G401 (cell line): ENCODE measurements at places on chromosomes 1 and 21.
A peak's percentile ranks its signal among the peaks of the same experiment; 100 is the strongest.

GRCh38 chr1:32494196-32494595, 29.3 kb downstream of the ZBTB8B start:
- no peak for DNase-seq

GRCh38 chr1:236148470-236148845, 6.1 kb downstream of the GPR137B start:
- DNase-seq, result no peak

DNA sequence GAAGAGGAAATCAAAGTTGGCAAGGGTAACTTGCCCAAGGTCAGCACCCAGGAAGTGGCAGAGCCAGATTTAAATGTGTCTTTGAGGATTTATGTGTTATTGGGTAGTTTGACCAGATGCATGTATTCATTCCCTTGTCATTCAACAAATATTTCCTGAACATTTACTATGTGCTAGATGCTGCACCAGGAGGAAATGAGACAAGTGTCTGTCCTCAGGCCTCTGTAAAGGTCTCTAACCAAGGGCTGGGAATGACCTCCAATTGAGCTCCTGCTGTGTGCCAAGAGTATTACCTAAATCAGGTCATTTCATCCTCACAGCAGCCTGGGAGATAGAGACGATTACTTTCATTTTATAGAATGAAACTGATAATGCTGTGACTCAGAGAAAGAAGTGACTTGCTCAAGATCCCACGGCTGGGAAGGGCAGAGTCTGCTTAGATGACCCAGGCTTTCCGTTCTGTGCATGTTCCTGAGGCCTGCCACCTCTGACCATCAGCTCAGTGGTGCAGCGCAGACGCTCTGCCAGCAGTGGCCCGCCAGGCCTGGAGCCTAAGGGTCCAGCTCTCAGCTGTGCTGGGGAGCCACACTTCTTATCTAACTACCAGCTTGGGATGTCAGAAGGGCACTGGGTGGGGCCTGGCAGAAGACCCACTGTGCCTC, 3.5 kb upstream of the TTC22 start:
- DNase-seq, result no peak

- no peak for DNase-seq
Measured at GRCh38 chr1:85019994-85020393, 23.1 kb upstream of the MCOLN2 start.

GRCh38 chr1:101064697-101065096, 39.1 kb upstream of the DPH5 start:
- no peak for DNase-seq

DNA sequence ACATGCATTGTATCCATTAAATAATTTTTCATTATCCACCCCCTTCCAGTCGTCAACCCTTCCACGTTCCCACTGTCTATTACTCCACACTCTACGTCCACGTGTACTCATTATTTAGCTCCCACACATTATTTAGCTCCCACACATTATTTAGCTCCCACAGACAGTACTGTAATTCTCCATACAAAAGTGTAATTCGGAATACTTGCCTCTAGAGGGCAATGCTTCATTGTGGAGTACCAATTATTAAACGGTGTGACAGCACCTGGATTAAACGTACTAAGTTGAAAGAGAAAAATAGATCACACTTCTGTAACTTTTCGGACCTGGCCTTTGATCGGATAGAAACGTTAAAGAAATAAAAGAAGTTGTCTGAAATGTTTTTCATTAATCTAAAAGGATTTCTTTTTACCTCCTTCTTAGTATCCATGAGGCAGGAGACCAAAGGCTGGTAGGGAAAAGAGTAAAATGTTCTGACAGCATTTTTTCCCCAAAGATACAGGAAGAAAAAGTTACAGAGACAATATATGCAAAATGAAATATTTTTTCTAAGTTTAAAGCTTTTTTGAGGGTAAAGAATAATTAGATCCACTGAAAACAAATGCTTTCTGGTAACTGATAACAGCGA, 99.2 kb downstream of the LHX8 start:
- peak; percentile 7 for DNase-seq

DNA sequence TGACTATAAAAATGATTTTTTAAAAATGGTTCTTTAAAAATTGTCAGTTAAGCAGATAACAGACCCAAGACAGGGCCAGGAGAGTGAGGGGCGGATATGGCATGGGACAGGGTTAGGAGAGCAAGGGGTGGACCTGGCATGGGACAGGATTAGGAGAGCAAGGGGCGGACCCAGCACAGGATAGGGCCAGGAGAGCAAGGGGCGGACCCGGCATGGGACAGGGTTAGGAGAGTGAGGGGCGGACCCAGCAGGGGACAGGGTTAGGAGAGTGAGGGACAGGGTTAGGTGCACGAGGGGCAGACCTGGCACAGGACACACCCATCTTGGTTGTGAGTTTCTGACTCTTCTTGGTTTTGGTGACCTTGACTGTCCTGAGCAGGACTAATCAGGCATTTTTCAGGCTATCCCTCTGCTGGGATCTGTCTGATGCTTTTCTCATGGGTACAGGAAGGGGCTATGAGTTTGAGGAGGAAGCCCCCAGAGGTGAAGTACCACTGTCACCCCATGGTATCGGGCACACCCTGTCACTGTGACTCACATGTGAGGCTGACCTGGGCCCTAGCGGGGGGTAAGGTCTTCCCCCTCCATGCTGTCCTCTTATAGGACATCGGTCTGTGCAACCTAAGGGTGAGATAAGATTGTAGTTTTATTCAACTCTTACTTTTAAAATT, 159.0 kb upstream of the COL6A1 start:
- no peak for DNase-seq

DNA sequence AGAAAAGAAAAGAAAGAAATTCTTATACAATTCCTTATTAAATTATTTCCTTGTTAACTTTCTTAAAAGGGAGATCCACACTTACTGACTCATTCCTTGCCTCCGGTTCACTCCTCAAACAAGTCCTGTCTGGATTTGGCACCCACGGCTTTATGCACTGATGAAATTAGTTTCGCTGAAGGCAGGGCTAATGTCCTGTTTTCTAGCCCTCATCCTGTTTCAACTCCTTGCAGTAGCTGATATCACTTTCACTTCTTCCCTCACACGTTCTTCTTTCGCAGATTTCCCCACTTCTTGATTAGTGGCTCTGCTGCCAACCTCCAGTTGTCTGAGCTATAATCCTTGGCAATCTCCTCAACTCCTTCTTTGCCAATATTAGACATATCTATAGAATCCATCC, 215.2 kb downstream of the URB2 start:
- no peak for DNase-seq

DNA sequence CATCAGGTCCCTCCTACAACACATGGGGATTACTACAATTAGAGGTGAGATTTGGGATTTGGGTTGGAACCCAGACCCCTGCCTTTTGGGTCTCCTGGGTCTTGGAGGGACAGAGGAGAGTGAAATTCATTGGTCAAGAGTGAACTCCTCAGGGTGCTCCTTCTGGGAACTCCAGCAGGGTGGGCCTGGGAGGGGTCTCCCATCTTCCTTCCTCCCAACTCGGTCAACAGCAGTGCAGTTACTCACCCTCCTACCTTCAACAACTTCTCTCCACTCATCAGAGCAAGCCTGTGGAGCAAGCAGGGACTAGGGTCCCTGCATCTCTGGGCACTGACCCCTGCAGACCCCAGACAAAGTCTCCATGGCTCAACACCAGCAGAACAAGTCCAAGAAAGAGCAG, 89.3 kb upstream of the TMPRSS2 start:
- DNase-seq, result no peak

- no peak for DNase-seq
Measured at GRCh38 chr1:99643021-99643779, 2.7 kb upstream of the PALMD start.

GRCh38 chr1:25672763-25673409, 56.3 kb downstream of the MAN1C1 start:
- DNase-seq, result no peak

GRCh38 chr1:235516862-235517446, 12.7 kb upstream of the B3GALNT2 start:
- no peak for DNase-seq

GRCh38 chr21:17803536-17803935, 15.6 kb downstream of the C21orf91 start:
- no peak for DNase-seq

DNA sequence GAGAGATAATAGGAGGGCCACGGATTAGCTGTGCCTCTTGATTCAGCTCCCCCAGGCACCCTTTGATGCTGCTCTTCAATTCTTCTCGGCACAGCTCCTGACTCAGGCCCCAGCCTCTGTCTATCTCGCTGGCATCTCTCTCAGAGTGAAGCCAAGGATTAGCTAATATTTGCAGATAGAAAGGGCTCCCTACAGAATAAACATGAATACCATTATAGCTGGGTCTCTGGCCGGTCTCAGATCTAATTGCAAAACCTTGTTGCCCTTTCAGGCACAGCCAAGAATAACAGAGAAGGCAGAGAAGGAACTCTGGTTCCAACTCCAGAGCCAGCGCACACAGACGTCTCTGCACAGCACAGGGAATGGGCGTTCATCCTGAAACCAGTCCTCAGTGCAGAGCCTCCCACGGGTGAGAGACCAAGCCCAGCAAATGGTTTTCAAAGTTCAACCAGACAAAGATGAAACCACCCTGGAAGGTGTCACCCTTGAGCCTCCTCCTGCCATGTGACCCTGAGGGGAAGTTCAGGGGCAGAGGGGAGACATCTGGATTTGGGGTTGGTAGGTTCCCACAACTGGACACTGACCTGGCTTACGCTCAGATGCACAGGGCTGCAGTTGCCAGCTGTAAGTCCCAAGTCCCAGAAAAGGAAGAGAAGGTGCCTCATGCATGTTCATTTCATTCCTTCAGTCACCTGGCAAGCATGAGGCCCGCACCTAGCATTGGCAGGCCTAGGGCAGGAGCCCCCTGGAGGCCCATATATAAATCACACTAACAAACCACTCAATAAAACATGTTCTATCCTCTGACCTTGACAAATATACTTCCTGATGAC, 394.0 kb downstream of the NPHP4 start:
- DNase-seq, result no peak

DNA sequence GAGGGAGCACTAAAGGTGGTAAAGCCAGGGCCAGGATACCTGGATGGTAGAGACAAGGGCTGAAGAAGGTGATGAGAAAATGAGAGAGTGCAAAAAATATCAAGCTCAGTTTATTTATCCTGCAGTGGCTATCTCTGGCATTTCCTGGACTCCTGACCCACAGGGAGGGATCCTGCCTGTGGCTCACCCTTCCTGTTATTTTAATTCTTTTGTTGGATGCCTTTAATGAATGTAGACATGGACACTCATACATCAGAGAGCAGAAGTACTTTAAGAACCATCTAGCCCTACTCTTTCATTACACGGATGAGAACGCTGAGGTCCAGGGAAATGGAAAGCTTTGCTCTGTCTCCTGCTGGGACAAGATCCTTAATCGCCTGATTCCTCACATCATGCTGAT, 20.6 kb downstream of the JUN start:
- DNase-seq, result no peak

DNA sequence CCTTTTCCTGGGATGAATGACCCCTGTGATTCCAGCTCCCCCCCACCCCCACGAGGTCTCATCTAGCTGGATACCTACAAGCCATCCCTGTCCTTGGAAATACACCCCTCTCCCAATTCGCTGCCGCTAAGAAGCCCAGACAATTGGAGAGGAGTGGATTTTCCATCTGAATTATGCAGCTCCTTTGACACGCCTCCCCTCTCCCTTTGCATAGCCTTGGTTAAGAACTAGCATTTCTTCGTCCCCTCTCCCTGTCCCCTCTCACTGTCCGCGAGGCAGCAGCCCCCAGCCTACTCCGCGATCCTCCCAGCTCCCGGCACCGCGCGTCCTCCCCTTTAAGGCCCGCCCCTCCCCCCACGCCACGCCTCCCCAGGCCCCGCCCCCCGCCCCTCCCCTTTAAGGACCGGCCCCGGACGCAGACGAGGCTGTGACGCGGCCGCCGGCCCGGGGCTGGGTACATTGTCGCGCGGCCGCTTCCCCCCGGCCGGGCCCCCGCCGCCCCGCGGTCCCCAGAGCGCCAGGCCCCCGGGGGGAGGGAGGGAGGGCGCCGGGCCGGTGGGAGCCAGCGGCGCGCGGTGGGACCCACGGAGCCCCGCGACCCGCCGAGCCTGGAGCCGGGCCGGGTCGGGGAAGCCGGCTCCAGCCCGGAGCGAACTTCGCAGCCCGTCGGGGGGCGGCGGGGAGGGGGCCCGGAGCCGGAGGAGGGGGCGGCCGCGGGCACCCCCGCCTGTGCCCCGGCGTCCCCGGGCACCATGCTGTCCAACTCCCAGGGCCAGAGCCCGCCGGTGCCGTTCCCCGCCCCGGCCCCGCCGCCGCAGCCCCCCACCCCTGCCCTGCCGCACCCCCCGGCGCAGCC, at the start of gene MAPKAPK2:
Gene MAPKAPK2 (plus strand): TSS at position 428 of the 856 bp plus-strand sequence. CDS start 325 bp downstream, at position 753.
- DNase-seq, result peak; percentile 80

DNA sequence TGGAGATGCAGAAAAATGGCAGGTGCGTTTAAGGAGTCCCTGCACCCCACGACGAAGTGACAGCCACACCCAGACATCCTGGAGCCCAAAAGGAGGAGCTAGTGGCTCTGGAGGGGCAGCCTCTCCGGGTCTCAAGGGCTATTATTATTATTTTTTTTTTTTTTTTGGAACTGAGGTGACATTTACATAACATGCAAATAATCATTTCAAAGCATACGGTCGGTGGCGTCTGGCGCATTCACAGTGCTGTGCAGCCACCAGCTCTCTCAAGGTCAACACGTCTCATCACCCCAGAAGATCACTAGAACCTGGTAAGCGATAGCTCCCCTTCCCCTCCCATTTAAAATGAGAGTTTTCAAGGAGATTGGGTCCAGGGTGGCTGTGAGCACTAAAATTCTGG, 67.5 kb upstream of the PDE9A start:
- no peak for DNase-seq

GRCh38 chr21:26027696-26028095, 142.9 kb downstream of the APP start:
- DNase-seq, result no peak

DNA sequence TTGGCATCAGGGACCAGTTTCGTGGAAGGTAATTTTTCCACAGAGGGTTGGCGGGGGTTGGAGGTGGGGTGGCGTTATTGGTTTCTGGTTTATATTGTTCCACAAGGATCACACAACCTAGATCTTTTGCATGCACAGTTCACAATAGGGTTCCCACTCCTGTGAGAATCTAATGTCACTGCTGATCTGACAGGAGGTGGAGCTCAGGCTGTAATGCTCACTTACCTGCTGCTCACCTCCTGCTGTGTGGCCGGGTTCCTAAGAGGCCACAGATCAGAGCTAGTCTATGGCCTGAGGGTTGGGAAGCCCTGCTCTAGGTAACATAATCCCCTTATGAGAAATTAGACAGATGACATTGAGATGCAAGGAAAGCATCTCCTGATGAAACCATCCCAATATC, 12.6 kb downstream of the GBP5 start:
- no peak for DNase-seq

GRCh38 chr1:204524986-204525385, 8.8 kb downstream of the MDM4 start:
- DNase-seq, result no peak

DNA sequence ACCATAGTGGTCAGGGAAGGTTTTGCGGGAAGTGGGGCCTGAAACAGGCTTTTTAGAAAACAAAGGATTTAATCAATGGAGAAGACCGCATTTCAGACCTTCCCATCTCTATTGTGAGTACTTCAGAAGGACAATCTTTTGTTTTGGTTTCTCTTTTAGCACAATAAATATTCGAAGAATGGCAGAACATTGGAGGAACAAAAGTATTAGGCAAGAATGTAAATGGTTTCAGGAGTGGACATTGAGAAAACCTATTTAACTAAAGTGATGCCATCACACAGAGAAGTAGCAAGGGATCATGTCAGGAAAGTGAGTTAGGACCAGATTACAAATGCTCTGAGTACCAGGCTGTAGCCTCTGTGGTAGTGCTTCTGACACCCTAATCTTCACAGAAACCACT, 26.8 kb upstream of the UBE2U start:
- DNase-seq, result no peak
